ENCODE measurements at places on chromosomes 11 and 22. TPM values are rescaled to one million over a fixed set of nuclear protein-coding genes. Genes with fewer than 3 reads are reported as not detected.

- DNase-seq: no peak
Measured at GRCh38 chr22:50522806-50523438, 2.5 kb downstream of the SCO2 start.

DNA sequence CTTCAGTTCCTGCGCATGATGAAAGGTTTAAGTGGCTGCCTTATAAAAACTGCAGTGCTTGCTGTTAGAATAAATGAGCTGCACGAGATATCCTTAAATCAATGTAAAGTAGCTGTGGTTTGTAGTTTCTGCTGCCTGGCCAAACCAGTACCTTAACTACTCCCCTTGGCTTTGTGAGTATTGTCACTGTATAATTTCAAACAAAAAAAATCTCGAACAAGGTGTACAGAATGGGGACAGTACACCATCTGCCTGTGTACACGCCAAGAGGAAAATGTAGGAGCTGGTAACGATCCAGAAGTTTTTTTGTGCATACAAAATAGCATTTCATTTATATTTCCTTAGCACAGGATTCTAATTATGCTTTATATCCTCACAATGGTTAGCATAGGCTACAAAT, 20.6 kb upstream of the NDUFC2 start:
- no peak for DNase-seq

DNA sequence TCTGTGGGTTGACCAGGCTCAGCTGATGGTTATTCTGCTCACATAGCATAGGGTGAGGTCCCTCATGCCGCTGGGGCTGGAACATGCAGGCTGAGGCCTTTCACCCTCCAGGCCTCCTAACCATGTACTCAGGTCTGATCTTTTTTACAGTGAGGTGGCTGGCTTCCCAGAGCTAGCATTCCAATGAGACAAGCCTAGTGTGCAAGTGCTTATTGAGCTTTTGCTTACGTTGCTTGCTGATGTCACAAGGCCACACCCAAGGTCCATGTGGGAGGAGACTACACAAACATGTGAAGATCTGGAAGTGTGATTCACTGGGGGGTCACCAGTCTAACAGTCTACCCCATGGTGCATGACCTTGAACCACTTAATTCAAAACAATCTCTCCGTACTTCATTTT, 33.9 kb downstream of the ISX start:
- DNase-seq: no peak

CASP5 gene
- total RNA-seq: not detected

Measured in tongue (tissue), 3 donors.